Smooth muscle cell of the pulmonary artery (primary cell): ENCODE measurements at places on chromosomes 7 and 10. TPM values are rescaled to one million over a fixed set of nuclear protein-coding genes. Genes with fewer than 3 reads are reported as not detected.

Gene FAM185A
- 7.4 and 9.2 TPM in 2 replicates for total RNA-seq

Gene NSUN6
- total RNA-seq: 5.7 and 6.1 TPM in 2 replicates

Gene LIPJ
- not detected in 2 replicates for total RNA-seq

Gene EXOSC1
- total RNA-seq: 22.7 and 25.4 TPM in 2 replicates

Gene NUP205
- 38.8 and 42.1 TPM in 2 replicates for total RNA-seq
